ENCODE measurements at places on chromosomes 16 and 17.

DNA sequence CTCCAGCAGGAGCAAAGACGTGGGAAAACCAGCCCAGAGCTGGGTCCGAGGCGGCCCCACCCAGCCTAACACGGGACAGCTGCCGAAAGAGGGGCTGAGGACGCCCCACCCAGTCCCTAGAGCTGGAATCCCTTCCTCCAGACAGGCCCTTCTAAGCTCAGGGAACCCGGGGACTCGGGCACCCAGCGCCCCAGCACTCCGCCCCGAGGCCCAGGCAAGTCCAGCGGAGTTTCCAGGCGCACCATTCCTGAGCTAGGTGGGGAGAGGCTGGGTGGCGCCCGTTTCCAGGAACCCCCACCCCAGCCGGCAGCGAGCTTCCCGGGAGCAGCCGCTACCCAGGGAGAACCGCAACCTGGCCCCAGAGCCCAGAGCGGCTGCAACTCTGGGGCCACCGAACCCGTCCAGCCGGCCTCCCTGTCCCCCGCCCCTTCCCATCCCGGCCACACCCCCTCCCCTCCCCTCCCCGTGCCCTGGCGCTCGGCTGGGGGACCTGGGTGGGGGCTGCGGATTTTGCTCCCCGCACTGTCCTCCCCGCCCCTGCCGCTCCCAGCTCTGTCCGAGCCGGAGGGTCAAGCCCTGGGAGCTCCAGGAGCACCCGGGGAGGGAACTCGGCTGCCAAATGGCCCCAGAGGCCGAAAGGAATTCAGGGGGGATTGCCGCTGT lies 536 bp downstream of the TMC6 start:
- no peak for DNase-seq

DNA sequence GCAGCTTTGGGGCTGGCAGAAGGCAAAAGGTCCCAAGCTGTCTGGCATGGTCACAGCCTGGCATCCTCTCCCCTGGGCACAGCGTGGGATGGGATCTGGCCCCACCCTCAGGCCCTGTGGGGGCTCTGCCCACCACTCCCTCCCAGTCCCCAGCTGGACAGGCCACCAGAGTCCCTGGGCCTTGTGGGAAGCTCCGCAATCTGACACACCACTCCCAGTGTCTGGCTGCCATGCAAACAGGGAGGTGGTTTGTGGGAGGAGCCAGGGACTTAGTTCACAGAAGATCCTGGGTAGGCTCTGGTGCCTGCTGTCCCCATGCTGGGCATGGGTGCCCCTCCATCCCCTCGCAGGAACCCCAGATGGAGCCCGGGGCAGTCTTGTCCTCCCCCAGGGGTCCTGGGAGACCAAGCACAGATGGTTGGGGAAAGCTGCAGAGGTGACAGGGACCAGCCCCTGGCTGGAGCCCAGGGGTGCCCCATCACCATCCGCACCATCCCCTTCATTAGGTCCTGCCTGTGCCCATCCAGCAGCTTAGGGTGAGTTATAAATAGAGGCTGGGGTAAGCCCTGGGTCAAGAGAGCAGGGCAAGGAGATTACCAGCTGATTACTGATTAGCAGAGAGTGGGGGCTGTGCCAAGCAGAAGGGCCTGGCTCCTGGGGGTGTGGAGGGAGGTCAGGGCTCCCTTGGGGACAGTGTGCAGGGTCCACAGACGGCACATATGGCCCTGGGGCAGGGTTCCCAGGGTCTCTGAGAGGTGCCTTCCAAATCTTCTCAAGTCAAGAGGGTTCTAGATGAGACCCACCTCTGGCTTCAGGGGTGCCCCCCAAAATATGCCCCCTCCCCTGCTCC lies 6.2 kb downstream of the FSCN2 start:
- DNase-seq = no peak

DNA sequence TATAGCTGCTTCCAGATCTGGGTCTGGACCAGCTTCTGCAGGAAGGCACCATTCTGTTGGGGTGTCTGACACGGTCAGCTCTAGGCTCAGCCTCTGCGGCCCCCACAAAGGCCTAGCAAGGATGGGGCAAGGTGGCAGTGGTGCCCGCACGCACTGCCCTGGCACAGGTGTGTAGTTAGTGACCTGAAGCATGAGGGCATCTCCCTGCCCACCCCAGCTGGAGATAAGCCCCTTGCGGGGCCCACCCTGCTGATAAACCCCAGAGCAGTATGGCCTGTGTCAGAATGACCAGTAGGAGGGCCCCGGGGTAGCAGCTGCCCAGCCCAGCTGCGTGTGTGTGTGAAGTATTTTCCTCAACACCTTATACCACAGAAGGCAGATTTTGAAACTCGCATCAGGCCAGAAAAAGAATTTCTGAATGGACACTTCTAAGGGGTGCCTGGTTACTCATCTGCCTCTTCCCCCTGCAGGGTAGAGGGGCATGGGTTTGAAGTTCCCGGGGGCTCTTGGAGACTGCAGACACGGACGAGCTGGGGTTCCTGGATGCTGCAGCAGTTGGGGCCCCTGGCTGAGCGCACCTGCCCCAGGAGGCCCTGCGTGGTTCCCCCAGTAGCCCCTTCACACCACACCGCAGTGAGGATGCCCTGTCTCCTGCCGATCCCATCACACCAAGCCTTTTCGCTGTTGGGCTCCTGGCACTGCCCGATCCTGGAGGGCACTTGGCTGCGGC lies 4.5 kb downstream of the ARHGDIA start:
- no peak for DNase-seq

- DNase-seq = no peak
Observed at GRCh38 chr17:37829592-37830123, 84.8 kb upstream of the HNF1B start.

DNA sequence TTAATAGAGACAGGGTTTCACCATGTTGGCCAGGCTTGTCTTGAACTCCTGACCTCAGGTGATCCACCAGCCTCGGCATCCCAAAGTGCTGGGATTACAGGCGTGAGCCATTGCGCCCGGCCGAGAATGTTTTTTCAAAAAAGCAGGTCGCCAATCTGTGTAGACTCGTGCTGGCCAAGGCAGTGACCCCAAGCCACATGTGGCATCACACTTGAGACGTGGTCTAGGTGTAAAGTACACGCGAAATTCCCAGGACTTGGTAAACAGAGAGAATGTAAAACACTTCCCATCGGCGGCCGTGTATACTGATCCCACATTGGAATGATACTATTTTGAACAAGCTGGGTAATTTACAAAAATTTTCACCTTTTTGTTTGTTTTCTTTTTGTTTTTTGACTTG lies 41.1 kb downstream of the TBC1D16 start:
- no peak for DNase-seq

DNA sequence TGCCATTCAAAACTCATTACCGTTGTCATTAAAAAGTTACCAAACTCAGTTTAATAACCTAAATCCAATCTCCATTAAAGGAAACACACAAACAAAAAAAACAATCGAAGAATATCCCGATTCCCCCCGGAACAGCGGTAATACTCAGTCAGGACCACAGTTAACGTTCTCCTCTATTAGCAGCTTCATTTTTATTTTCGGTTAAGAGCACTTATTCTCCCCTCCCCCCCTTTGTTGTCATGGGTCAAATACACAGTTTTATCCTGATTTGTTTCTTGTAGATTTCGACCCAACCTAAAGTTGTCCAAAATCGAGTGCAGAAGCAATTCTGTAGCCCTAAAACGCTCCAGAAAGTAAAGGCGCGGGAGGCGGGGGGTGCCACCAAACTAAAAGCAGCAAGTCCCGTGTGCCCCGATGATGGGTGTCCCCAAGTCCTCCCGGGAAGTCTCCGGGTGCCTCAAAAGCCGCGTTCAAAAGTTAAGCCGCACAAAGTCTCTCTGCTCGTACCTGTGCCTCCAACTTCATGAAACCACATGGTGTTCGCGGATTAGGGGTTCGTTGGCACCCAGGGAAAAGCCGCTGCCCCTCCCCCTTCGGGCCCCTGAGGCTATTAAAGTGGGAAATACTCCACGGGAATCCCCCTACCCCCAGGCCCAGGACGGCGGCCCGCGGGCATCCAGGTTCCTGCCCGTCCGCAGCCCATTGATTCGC lies 996 bp downstream of the SUMO2 start:
- no peak for DNase-seq

Data from NCI-H1694 treated with DMSO at 0.1 percent for 48 hours (cell line).